Psoas muscle (tissue), 8 donors: ENCODE measurements at places on chromosomes 7 and 10. TPM values are rescaled to one million over a fixed set of nuclear protein-coding genes. Genes with fewer than 3 reads are reported as not detected.

DNA sequence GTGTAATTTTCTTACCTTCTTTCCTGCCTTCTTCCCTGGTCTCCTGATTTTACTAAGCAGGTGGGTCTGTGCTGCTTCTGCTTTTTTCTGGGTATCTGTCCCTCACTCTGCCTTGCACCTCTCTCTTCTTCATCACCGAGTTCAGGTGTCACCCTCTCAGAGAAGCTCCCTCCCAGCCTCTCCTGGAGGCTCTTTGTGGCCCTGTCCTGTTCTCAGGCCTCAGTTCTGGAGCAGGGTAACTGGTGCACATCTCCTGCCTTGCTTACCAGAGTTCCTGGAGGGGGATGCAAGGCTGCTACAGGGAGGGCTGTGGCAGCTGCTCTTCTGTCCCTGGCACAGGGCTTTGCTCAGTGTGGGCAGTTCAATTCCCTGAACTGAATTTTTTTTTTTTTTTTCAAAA lies 66.1 kb downstream of the RBM33 start:
- DNase-seq, result no peak

- no peak for DNase-seq
Measured at GRCh38 chr7:75604408-75604807, 112.3 kb downstream of the SPDYE5 start.

GRCh38 chr10:34996843-34997242 lies 93.3 kb downstream of the CUL2 start:
- DNase-seq, result no peak

DNA sequence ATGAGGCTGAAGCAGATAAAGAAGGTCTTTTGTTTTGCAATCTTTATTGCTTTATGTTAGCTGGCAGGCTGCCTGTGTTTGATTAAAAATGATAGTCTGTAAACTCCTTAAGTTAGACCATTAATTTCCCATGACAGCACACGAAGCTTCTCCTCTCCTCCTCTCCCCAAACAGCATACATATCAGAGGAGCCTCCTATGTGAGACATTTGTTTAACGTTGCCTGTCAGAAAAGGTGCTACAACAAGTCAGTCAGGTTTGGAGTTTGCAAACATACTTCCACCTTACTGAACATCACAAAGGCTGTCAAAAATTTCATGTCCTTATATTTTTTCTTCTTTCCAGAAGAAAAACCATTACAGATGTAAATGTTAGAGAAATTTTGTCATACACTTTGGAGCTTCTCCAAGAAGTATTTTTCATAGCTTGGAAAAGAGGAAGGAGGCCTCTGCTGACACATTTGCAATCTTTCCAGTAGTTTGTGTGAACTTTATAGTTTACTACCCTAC lies 393.1 kb downstream of the EXOC4 start:
- no peak for DNase-seq

- DNase-seq, result no peak
Measured at GRCh38 chr10:87618566-87619423, 40.9 kb upstream of the PAPSS2 start.

- DNase-seq, result no peak
Measured at GRCh38 chr10:49123981-49124950, 8.9 kb upstream of the VSTM4 start.

AKR1D1 gene
- total RNA-seq, result not detected

AGR3 gene
- not detected for total RNA-seq

TAF5 gene
- 3.8 TPM for total RNA-seq
